Urothelium cell line (cell line): ENCODE measurements at places on chromosomes 1 and 21.

DNA sequence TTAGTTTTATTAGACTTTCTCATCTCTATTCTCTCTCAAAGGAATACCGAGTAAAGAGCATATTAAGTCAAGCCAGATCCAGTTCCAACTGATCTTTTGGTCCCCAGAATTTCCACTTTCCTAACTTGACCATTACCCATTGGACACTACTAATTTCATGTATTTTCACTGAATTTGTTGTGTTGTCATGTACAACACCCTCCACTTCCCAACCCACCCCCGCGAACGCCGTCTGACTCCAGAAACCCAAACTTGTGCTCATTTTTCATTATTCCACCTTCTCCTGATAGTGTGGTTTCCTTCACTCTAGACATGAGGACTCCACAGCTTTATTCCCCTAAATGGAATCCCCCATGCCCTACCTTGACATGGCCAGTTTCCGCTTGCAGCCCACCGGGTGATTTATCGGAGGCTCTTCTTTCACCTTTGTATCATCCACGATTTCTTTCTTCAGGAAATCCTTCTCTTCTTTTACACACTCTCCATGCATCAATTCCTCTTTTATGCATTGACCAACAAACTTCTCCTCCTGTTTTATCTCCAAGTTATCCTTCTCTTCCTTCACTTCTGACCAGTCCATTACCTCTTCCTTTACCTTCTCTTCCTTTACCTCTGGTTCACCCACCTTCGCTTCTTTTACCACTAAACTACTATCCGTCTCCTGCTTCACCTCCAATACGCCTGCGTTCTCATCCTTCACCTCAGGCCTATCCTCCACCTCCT is 805 bp downstream of the ZNHIT6 start:
- no peak for DNase-seq

DNA sequence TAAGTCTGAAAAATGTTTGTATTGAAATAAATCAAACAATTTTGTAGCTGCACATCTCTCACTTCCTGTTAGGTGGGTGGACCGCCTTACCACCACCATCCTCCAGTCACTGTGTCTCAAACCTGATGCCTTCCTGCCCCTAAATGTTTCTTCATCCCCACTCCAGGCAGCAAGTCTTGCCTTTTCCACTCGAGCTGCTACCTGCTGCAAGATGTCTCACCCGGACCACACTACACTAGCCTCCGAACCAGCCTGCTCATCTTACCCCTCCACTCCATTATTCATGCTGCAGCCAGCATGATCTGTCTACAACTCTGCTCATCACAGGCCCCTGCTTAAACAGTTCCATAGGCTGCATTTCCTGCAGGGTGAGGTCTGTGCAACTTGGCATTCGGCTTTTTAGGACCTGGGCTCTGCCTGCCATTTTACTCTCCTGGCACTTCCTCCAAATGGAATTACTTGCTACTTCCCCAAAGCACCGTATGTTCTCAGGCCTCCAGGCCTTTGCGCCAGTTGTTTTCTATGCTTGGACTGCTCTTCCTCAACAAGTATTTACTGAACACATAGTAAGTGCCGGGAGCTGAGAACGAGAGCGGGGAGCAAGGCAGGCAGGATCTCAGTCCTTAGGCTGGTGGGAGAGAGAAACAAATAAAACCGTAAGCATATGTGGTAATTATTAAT is 5.2 kb upstream of the SF3A3 start:
- no peak for DNase-seq

- DNase-seq = no peak
Measured at GRCh38 chr1:88780485-88780884, 96.4 kb downstream of the PKN2 start.

DNA sequence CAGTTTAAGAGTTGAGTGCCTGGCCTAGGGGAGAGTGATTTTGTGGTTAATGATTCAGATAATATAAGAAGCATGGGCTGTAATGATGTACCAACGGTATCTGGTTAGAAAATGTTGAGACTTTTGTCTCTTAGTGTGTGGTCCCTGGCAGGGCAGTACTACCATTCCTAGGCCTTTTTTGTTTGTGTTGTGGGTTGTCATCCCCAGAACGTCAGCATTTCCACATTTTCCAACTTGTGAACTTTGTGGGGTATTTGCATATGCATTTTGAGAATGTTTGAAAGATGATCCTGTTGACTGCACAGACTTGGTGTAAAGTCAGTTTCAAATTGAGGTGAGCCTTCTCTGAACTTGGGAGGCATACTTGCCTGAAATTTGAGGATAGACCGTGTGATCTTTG is 11.4 kb downstream of the NEK7 start:
- DNase-seq = no peak

- DNase-seq = no peak
Measured at GRCh38 chr1:47235241-47235681, 3.2 kb upstream of the TAL1 start.

DNA sequence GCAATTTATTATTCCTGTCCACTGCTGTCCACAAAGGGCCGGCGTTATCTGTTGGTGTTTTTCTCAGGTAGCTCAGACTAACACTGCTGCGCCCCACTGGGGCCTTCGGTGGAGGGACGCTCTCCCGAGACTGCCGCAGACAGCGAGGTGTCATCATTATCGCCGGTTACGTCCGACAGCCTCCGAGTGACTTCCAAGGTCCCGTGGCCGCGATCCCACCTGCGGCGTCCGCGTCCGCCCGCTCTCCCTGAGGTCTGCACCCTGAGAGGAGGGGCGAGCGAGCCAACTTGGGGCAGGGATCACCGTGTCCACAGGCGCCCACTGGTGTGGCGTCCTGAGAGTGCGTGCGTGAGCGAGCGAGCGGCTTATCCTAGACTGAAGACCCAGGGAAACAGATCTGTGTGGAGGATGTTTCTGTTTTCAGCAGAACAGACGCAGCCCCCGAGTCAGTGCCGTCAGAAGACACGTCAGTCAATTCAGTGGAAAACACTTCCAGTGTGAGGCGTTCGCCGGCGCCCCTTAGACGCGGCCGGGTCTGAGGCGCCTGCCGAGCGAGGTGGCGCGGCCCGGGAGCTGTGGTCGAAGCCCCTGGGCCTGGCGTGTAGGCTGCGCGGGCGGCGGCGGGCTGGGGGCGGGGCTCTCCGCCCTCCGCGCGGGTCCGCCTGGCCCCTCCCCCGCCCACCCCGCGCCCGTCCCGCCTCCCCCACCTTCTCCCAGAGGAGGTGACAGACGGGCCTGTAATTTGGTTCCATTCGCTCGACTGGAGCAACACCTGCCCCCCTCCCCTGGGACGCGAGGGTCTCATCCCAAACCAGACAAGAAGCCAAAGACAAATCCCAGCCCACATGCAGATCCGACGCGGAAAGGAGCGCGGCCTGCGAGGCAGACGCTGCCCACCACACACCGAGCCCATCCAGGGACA is 12.6 kb downstream of the NHLH2 start:
- DNase-seq = no peak

- DNase-seq = no peak
Measured at GRCh38 chr1:112698366-112699310, 8.3 kb downstream of the RHOC start.

GRCh38 chr1:51172811-51173210 is 63.3 kb upstream of the RNF11 start:
- no peak for DNase-seq

GRCh38 chr1:157155658-157156057 is 17.5 kb upstream of the ETV3 start:
- DNase-seq = no peak

- DNase-seq = no peak
Measured at GRCh38 chr1:224211206-224211962, 28.3 kb downstream of the DEGS1 start.

DNA sequence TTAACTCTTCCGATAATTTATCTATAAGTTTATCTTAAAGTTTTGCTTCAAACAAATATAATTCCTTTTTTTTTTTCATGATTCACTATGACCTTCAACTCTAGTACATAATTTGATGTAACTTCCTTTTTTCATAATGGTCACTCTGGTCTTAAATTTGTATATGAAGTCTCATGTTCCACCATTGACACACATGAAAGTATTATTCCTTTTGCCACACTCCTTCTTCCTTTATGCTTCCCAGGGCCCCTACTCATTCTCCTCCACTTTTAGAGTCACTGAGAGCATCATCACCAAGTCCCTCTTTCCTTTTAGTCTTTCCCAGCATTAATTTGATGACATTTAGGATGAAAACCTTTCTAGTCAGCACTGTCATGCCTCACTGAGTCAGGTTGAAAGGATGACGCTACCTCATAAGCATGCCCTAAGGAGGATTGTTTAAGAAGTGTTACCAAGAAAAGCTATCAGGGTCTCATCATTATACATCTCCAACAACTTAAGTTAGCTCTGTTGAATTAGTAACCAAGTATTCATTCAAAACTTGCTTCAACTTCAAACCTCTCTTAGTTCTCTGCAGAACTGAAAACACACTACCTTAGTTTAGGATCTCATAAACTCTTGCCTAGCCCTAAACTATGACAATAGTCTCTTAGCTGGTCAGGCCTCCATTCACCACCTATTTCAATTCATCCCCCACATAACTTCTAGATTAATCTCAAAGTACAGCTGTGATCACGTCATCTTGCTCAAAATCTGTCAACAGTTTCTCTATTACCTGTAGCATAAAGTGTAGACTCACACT is 14.5 kb downstream of the AUNIP start:
- no peak for DNase-seq

GRCh38 chr1:28595412-28596191 is 3.5 kb downstream of the RAB42 start:
- no peak for DNase-seq

- no peak for DNase-seq
Measured at GRCh38 chr1:27018316-27018715, 5.7 kb upstream of the TENT5B start.

- DNase-seq = no peak
Measured at GRCh38 chr1:118209648-118210047, 24.6 kb upstream of the SPAG17 start.

- DNase-seq = peak; percentile 11
Measured at GRCh38 chr1:235972311-235972689, 92.6 kb downstream of the NID1 start.

- DNase-seq = no peak
Measured at GRCh38 chr1:240000634-240001033, 91.0 kb upstream of the FMN2 start.

- no peak for DNase-seq
Measured at GRCh38 chr1:195594773-195595172, 1013.5 kb downstream of the KCNT2 start.

- DNase-seq = no peak
Measured at GRCh38 chr1:71303617-71304041, 222.8 kb upstream of the ZRANB2 start.
